ENCODE measurements at places on chromosomes 5 and 9.

DNA sequence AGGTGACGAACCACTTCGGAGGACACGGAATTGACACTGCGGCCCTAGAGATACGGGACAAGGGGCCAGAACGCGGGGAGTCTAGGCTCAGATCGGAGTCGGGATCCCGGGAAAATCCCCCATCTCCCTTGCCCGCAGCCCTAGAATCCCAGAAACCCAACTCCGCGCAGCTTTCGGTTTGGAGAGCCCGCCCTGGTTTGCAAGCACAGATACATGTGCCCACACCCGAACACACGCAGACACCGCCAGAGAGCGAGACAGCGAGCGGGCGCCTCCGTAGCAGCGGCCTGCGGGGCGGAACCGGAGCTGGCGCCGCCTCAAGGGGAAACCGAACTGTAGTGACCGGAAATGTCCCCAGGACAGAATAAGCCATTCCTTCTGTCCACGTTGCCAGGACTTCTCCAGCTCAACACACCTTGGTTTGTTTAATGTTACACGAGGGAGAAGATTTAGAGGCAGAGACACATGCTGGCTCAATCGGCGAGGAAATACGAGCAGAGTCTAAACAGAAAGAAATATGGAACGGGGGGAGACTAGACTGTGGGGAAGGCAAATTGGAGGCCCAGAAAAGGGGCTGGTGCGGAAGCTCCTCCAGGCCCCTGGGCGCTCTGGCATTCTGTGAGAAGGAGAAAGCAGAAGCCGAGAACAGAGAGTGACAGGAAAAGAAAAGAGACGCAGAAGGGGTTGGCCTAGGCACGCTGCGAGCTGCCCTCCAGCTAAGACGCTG lies 2.9 kb upstream of the PAX5 start:
- DNase-seq = no peak

DNA sequence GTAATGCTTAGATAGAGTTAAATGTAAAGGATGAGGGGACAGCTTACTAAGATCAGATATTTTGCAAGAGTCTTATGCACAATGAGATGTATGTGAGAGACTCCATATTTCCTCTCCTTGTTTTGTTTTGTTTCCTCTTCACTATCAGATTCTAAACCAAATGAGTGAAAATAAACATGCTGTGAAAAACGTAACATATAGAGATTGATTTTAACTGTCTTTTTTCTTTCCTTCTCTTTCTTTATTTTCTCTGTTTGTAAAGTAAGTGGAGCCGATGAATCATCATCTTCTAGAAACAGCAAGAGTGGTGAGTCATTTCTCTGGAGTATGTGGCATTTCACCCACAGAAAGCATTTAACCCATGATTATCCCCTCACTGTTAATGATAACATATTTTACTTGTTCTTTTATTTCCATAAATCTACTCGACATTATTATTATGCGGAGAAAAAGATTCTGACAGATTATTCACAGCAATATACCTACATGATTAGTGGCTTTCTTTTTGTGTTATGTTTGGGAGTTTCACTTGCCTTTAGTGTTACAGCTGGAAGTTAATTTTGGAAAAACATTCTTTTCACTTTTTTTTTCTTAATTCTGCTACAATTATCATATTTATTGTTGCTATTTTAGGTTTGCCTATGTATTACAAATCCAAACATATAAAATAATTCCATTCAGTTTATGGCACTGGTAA lies 2.1 kb upstream of the ANXA1 start:
- no peak for DNase-seq

DNA sequence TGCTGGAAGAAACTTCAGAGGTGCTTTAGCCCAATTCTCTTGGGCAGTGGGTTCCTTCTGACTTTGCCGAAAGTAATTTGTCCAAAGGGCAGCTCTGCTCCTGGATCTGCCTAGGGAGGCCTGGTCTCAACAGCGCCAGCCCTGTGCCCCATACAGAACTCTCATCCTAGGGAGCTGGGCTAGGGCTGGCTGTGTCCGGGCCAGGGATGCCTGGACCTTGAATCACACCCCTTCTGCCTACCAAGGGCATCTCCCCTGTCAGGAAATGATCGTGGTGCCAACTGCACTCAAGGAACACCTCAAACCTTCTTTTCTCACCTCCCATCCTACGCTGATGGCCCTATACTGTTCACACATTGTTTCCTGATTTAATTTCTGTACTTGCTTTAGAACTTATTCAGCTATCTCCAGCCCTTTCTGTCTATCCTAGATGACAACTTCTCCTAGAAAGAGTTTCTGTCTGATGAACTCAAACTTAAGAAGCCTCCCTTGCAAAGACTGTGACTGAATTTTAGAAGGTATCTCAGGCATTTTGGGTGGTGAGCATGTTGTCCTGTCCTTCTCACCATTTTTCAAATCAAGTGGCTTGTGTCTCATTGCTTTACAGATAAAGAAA lies 37.4 kb upstream of the NFIB start:
- no peak for DNase-seq

DNA sequence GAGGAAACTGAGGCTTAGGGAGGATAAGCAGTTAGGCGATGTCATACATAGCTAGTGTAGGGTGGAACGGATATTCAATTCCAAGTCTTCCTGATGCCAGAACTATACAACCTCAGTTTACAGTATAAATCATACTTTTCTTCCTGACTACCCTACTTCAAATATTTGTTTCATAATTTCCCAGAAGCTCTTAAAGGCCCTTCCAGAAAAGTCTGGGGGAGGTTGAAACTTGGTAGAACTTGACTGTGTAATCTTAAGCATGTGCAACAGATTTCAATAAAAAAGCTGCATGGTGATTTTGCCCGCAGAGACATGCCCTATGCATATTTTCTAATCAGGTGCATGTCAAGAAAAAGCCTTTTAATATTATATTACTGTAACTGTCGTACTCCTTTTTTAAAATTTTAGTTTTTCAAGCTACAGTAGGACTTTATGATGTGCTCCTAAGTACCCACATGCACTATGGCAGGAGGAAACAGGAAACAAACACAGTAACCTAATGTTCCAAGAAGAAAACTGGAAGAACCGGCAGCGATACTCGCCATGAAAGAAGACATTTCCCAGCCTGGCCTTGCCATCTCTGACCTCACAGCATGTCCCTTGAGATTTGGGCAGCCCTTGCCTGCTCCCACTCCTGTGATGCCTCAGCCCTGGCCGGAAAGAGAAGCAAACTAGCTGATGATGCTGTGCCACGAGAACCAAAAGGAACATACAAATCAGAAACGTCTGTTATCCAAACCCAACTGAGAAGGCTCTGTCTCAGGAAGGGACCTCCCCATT lies 266.0 kb downstream of the EFNA5 start:
- DNase-seq = no peak

DNA sequence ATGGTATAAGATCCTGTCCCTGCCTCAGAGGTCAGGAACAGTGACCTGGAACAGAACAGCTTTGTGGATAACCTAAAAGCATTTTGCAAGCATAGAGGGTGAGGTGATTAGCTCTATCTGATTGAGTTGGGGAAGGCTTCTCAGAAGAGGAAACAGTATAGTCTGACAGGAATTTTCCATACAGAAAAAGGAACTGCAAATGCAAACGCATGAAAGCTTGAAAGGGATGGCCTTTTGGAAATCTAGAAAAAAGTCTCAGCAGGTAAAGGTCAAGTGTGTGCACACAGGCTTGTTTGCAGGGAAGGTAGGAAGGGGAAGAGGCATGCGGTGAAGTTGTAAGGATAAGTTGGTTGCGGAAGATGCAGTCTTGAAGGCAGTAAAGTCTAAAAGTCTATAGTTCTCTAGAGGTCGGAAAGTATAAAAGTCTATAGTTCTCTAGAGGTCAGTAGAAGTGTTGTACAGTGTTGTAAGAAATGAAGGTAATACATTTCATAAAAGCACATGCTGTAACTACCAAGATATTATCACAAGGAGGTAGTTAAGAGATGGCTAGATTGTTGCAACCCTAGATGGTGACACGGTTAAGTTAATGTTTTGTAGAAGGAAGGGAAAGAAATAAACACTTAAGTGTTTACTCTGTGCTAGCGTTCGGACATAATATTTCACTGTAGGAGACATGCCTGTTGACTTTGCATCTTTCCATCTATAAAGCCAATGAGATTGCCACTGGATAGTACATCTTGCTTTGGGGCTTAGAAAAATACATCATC lies 16.7 kb upstream of the HSPB3 start:
- no peak for DNase-seq

DNA sequence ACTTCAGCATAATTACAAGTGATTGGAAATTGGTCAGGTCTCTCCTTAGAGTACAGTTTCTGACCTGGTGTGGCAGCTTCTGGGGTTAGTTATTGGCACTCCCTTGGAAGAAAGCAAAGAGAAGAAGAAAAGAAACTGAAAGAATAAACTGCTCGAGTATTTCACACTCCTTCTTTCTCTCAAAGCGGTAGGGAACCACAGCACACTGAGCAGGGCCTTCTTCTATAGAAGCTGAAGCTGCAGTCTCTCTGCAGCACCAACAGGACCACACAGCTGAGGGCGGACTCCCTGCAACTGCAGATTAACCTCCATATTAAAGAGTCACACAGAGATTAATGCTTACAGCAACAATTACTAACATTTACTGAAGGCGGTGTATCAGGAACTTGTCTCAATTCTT lies 152.0 kb downstream of the TRPM6 start:
- no peak for DNase-seq

DNA sequence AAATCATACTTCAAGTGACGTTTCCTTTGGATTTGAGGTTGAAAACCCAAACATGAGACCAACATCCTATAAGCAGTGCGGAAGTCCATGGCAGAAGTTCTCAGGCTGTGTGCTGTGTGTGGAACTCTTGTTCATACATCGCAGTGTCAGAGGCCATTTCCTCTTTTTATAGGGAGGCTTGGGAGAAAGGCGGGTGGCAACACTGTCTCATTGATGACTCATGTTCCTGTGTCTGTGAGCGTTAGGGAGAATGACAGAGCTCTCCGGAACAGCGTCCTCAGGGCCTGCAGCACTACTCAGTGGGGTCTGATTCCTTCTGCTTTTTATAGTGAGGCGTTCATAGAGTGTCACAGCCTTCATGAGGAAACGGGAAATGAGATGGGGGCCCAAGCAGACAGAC lies 98.8 kb upstream of the BASP1 start:
- DNase-seq = no peak

DNA sequence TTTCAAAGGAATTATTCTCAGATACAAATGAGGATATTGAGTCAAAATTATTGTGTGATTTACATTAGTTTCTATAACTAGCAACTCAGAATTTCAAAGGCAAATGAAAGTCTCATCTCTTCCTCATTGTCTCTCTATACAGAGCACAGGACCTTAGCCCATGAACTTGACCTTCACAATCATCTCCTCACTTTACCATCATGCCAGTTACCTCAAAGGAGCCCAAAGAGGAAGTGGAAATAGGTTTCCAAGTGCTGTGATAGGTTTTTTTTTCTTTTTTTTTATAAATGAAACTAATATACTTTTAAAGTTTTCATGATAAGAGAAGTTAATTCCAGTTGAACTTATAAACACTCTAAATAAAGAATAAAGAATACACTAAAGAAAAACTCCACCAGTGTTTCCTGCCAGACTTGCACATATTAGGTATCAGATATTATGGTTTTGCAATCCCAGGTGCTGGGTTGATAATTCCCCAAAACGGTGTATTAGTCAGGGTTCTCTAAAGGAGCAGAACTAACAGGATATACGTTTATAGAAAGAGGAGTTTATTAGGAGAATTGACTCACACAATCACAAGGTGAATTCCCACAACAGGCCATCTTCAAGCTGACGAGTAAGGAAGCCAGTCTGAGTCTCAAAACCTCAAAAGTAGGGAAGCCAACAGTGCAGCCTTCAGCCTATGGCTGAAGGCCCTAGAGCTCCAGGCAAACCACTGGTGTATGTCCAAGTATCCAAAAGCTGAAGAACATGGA lies 50.1 kb upstream of the ADAMTS16 start:
- DNase-seq = no peak

DNA sequence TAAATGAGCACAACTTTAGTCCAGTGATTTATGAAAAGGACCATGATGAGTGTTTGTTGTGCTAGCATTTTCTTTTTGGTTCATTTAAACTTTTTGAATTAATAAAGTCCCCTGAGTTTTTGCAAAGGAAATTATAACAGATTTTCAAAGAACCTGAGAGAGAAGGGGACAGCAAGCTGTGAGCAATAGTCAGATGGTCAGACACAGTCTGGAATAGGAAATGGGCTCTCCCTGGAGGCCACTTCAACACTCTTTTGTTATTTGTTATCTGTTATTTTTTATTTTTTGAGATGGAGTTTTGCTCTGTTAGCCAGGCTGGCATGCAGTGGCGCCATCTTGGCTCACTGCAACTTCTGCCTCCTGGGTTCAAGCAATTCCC lies 171.1 kb downstream of the ARHGEF28 start:
- DNase-seq = no peak

DNA sequence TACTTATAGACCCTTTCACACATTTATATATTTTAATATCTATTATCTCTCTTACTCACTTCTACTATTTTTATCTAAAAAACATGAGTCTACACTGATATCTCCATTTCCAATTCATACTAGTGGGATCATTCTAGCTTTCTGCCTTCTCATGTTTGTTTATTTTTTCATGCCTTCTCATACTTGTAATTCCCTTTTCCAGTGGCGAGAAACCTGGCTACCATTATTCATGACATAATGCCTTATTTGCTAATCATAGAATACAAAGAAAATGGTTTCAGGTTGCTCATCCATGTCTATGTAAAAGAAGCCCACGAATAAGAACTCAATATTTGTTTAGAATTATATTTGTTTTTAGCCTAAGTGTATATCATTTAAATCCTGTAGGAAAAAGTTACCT lies 232.7 kb upstream of the ACTBL2 start:
- no peak for DNase-seq

- DNase-seq = no peak
Measured at GRCh38 chr5:75524071-75524470, 12.4 kb downstream of the POLK start.

DNA sequence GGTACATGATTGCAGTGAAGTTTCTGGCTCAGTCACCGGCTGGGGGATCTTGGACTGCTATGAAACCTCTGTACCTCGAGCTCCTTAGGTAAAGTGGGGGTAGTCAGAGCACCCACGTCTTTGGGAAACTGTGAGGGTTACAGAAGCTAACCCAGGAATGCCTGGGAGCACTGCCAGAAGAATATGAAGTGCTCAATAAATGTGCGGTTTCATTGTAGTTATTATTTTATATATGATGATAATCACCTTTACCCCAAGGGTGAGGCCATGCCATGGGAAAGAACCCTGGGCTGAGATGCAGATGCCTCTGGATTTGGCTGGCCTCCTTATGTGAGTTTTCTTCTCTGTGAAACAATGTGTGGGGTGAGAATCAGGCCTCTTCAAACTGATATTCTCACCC lies 3.7 kb downstream of the NPR3 start:
- DNase-seq = no peak

Data from central memory CD8-positive, alpha-beta T cell (primary cell).